ENCODE measurements at places on chromosomes 3 and 15.

DNA sequence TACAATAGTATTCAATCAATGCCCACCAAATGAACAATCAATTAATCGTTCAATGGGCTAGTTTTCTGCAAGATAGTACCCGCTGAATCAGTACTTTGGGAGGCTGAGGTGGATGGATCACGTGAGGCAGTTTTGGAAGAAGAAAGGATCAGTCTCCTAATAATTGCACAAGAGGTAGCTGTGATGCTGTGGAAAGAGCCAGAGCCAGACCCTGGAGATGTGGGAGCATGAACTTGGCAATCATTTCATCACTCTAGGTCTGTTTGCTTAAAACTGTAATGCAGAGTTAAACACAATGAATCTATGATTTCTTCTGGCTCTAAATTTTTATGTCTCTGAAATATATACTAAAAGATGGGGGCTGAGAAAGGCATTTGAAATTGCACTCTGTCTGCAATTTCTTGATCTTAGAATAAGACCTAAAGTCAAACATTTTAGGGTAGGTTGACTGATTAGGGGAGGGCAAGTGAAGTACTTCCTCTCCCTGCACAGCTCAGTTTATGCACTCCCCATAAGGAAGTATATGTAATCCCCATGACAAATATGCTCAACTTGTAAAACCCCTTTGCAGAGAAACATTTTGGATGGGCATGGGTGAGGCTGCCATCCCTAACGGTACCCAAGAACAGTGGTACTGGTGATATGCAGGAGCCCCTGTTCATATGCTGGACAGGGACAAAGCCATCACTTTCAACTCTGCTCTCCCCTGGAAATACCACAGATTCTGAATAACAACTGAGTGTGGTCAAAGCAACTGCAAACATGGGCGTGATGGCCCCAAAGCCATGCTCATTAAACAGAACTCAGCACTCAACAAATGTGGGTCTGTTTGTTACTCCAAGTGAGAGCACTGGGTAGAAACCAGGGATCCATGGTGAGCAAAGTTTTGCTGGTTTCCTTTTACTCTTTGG lies 28.6 kb upstream of the SPATA12 start:
- no peak for DNase-seq

- DNase-seq, result no peak
These were observed 1.1 kb upstream of the GPR149 start for GRCh38 chr3:154431043-154431442.

GRCh38 chr15:39580485-39581241 lies at the start of gene THBS1:
Gene THBS1 (plus strand): TSS chr15:39581079. CDS start chr15:39581858, 779 bp downstream.
- DNase-seq, result no peak

GRCh38 chr3:66638717-66639116 lies 137.9 kb upstream of the LRIG1 start:
- no peak for DNase-seq

DNA sequence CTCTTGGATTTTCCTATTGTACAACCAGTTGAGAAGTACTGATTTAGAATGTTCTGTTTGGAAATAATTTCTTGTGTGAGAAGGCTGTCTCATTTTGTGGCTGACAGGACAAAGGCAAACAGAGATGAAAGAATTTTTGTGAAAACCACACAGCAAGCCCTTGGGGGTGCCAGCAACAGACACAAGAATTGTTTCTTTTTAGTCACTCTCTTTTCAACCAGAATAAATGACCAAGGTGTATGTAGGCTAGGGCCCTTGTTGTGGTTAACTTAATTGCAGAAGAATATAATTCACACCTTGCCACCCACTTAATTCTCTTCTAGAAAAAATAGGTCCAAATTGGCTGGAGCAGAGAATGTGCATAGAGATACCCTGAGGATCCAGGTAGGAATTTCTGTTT lies 329.4 kb upstream of the TBC1D5 start:
- DNase-seq, result no peak

DNA sequence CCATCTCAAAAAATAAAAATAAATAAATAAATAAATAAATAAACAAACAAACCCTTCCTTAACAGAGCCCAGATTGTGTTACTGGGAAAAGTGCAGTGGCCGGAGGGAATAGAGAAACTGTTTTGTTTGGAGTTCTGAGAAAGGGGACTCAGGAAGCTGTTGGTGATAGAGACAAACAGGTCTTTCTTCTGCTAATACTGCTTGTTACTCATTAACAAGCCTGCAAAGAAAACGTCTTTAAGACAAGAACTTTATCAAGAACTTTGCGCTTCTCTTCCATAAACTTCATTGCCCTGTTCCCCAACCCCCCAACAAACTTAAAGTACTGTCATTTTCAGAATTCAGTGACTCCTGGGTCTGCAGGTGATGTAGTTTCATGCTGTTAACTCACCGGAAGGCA lies 68.8 kb upstream of the GSK3B start:
- no peak for DNase-seq

- no peak for DNase-seq
These were observed 5.7 kb downstream of the GPR27 start for GRCh38 chr3:71759401-71759800.

DNA sequence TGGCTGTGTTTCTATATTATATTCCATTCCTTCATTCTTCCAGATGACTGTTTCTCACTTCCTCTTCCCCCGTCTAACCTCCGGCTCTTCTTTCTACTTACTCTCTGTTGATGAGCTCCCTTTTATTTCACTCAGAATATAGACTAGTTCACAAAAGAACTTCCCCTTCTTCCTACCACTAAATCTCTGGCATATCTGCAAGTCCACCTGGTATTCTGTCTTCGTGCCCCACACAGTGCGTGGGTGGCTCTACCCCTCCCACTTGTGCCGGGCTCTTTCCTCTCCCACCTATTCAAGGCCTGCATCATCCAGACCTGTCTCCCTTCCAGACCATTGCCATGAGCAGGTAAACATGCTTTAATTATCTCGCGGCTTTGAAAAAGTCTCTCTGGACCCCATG lies 73.0 kb downstream of the SCN10A start:
- DNase-seq, result no peak

GRCh38 chr15:56887782-56888438 lies 30.5 kb upstream of the TCF12 start:
- DNase-seq, result no peak

DNA sequence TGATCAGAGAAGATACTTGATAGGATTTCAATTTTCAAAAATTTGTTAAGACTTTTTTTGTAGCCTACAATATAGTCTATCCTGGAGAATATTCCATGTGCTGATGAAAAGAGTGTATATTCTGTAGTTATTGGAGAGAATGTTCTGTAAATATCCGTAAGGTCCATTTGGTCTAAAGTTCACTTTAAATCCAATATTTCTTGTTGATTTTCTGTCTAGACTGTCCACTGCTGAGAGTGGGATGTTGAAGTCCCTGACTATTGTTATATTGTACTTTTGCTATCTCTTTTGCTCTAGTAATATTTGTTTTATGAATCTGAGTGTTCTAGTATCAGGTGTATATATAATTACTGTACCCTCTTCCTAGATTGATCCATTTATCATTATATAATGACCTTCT lies 406.2 kb upstream of the CNTN4 start:
- DNase-seq, result no peak

DNA sequence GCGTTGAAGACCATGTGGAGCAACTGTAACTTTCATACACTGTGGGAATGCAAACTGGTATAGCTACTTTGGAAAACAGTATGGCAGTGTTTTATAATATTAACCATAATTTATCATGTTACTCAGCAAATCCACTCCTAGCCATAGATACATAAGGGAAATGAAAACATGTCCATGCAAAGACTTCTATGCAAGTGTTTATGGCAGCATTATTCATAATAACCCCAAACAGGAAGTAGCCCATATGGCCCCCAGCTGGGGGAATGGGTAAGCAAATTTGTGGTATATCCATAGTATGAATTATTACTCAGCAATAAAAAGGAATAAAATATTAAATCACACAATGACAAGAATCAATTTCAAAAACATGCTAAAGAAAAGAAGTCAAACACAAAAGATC lies 23.0 kb upstream of the GATA2 start:
- no peak for DNase-seq

DNA sequence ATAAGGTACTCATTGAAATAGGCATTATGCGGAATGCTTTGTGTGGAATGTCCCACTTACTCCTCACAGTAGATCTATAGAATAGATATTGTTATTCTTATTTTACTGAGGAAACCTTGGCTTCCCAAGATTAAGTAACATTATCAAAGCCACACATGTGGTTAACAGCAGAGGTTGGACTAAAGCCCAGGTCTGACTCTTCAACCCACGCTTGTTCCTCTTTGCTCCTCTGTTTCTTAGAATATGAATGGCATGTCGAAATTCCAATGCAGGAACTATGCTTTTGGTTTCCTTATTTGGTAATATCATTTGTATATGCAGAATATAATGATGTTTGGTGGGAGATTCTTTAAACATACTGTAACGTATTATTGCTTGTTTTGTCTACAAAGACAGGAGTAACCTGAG lies 818.8 kb upstream of the LMCD1 start:
- DNase-seq, result no peak

- no peak for DNase-seq
These were observed 3.6 kb downstream of the ABHD17C start for GRCh38 chr15:80698676-80699075.

- DNase-seq, result no peak
These were observed 35.9 kb downstream of the CYP19A1 start for GRCh38 chr15:51302480-51302879.

GRCh38 chr15:83775738-83776137 lies 121.8 kb downstream of the ADAMTSL3 start:
- DNase-seq, result no peak

GRCh38 chr15:88636050-88636449 lies 2.8 kb upstream of the ISG20 start:
- no peak for DNase-seq

GRCh38 chr3:79211586-79212359 lies 556.0 kb downstream of the ROBO1 start:
- DNase-seq, result no peak

- no peak for DNase-seq
These were observed 154.9 kb downstream of the CDIN1 start for GRCh38 chr15:36734366-36734765.

- no peak for DNase-seq
These were observed 931.7 kb downstream of the MCTP2 start for GRCh38 chr15:95162967-95163531.

- DNase-seq, result no peak
These were observed 339.1 kb downstream of the MECOM start for GRCh38 chr3:169324452-169324785.

DNA sequence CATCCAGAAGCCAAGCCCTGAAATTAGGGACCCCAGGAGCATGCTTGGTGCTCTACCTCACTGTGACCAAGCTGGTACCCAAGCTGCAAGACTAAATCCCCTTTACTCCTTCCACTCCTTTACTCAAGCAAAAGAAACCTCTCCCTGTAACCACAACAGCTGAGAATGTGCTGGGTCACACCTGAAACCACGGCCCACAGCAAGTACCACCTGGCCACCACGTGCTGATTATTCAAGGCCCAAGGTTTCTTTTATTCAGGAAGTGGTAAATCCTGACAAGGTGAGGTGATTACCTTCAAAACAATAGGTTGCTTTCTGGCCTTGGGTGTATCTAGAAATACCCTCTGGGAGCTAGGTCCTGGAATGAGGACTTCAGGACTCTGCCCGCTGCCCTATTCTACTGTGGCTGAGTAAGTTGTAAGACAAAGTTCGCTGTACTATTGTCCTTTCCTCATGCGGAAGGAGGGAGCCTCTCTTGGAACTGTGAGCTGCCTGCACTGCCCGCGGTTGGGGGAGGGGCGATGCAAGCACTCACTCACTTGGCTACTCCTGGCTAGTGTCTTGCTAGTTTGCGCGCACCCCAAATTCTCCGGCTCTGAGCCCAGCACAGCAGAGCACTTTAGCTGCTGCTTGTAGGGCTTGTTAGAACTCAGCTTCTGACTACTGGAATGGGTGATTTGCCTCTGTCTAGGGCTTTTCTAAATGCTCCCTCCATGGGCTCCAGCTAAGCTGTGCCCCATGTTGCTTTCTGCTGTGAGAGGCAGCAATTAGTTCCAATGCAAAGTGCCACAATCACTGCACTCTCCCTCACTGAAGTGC lies 487.1 kb upstream of the CNTN3 start:
- no peak for DNase-seq

DNA sequence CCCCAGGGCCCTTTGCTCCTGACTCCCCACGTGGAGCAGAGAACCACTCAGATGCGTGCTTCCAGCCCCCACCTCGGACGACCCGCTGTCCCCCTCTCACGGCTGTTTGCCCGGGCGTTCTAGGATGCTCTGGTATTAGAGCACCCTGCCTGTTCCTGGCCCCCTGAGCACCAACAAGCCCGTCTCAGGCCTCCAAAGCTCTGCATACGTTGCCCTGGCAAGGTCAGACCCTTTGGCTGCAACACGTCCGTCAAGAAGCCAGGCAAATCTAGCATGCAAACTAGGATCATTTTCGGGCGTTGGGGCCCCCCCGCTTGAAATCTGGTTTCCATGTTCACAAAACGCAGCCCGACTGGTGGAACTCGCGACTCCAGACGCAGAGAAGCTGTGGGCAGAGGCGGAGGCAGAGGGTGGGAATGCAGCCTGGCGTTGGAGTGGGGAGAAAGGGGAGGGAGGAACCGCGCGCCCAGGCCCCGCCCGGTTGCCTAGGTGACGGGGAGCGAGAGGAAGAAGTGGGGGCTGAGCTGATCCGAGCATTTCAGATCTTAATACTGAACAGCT lies 86.2 kb upstream of the PIAS1 start:
- peak; percentile 84 for DNase-seq

GRCh38 chr15:74432968-74433591 lies 678 bp downstream of the SEMA7A start:
- no peak for DNase-seq

GRCh38 chr3:25831578-25831977 lies 41.7 kb downstream of the OXSM start:
- no peak for DNase-seq

- DNase-seq, result peak; percentile 2
These were observed 428.8 kb upstream of the C2CD4B start for GRCh38 chr15:62593681-62594399.

GRCh38 chr3:17065315-17065714 lies 180.6 kb downstream of the PLCL2 start:
- DNase-seq, result peak; percentile 49

DNA sequence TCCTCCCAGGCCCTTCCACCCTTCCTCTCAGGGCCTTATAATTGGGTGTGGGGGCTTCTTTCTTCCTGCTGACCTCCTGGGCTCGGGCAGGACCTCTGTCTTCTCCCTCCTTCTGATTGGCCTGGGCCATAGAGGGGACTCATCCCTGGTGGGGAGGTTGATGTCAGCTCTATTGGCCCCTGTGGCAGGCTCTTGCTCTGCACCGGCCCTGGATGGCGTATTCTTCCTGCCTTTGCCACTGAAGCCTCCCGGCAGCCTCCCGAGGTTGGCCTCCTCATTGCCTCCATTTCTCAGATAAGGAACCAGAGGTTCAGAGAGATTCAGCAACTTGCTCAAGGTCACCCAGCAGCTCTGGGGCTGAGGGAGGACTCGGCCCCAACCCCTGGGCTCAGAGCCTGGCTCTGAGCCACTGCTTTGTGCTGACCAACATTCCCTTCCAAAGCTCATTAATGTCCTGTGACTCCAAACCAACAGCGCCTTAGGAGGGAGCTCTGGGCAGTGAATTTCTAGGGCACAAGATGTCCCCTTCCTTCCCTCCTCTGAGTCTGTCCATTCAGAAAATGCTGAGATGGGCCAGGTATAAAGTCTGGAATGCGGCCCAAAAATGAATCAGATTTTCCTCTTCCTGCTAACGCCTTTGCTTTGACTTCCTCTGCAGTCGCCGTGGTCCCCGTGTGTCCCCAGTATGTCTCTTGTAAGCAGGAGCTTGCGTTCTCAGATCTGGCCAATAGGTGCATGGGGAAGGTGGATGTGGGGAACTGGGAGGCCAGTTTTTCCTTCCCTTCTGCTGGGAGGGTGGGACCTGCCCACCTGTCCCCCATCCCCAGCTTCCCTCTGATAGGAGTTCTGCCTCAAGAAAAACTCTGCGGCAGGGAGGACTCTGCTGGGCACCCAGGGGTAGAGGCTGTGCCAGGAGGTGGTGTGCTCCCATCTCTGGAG lies 74.2 kb downstream of the HMCES start:
- DNase-seq, result no peak

- DNase-seq, result no peak
These were observed 254.7 kb downstream of the NR1D2 start for GRCh38 chr3:24199775-24200247.

Measured in NCI-H774 (cell line).